ENCODE measurements at places on chromosomes 2 and 18.

DNA sequence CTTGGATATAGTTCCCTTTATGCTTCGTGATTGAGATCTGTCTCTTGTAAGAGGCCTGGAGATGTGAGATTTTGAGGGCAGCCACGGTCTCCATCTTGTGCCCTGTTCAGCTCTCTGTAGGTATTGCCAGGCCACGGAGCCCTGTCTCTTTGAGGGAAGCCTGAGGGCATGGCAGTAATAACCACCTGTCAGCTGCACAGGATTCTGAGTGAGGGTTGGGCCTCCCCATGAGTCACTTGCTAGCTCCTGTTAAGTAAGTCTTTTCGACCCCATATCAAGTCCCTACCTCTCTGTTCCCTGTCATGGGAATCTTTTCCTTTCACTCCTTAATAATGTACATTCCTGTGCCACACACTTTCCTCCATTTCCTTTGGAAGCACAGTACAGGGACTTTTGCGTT is 20.4 kb downstream of the LYPD6B start:
- DNase-seq = no peak

- DNase-seq = no peak
Observed at GRCh38 chr18:63527251-63527650, 14.9 kb upstream of the SERPINB12 start.

DNA sequence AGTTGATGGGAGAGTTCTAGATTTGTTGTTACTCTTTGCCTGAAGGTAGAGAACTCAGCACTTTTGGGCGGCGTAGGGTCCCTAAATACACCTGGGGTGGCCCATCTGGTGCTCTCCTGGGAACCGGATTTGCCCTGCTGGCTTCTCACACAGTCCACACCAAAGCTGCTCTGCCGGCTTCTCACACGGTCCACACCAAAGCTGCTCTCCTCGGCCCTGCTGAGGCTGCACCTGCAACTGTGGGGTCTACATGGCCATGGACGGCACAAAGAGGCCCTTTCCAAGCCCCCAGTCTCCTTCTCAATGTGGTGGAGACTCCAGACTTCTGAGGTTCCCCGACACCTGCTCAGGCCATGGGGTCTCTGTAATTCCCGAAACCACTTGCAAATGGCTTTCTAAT is 124.8 kb upstream of the GPC1 start:
- no peak for DNase-seq

- DNase-seq = no peak
Observed at GRCh38 chr2:98808546-98808945, 77.6 kb upstream of the MGAT4A start.

- no peak for DNase-seq
Observed at GRCh38 chr2:5474716-5475115, 217.5 kb upstream of the SOX11 start.

DNA sequence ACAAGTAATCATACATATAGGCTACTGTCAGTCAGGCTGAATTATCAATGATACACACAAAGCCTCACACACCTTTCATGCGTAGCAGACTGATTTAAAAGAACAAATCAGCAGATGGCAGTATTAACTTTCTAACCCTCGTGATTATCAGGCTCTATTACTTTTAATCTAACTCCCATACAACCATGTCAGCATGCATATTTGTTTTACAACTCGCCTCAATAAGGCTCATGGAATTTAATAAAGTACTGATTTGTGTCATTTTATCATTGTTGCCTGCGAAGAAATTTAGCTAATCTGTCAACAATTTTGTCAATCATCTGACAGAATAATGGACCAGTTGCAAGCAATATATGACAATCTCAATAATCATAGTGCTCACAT is 82.8 kb downstream of the SLC25A12 start:
- DNase-seq = no peak

GRCh38 chr18:48896326-48896874 is 54.4 kb downstream of the SMAD7 start:
- no peak for DNase-seq

- DNase-seq = no peak
Observed at GRCh38 chr2:176138923-176139660, 9.6 kb downstream of the HOXD8 start.

- no peak for DNase-seq
Observed at GRCh38 chr18:14124689-14125088, 7.5 kb downstream of the ZNF519 start.

DNA sequence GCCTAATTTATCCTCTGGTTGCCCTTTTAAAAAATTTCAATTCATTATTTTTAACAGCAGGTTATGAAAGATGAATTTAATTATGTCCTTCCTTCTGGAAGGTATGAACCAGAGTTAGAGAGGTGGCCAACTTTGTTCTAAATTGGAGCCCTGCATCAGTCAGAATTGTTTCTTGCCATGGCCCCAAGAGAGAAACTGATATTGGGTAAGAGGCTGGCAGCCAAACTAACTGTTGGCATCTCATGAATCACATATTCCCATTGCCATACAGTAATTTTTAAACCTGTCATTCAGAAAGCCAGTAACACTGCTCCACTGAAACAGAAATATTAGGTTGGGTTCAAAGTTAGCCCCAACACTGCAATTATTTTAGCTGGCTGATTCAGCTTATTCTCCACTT is 67.4 kb downstream of the SMAD2 start:
- no peak for DNase-seq

GRCh38 chr18:69626643-69627242 is 226.1 kb downstream of the DOK6 start:
- no peak for DNase-seq

DNA sequence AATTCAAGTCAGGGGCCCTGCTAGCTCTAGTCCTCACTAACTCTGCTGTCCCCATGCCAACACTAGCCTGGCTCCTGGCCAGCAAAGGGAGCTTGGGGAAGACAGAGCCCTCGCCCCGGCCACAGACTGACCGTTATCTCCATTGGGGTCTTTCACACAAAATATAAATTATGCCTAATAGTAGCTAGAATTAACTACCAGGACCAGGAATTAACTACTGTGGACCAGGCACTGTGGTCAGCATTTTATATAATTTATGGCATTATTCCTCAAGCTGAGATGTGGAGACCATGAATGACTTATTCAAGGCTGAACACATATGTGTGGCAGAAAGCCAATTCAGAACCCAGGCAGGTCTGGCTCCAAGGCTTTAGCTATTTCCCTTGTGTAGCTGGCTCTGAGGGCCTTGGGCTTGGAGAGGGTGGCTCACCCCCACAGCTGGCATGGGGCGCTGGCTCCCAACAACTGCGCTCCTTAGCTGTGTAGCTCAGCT is 49.2 kb downstream of the CELF4 start:
- no peak for DNase-seq

GRCh38 chr2:135948642-135949355 is 36.6 kb downstream of the DARS1 start:
- no peak for DNase-seq

DNA sequence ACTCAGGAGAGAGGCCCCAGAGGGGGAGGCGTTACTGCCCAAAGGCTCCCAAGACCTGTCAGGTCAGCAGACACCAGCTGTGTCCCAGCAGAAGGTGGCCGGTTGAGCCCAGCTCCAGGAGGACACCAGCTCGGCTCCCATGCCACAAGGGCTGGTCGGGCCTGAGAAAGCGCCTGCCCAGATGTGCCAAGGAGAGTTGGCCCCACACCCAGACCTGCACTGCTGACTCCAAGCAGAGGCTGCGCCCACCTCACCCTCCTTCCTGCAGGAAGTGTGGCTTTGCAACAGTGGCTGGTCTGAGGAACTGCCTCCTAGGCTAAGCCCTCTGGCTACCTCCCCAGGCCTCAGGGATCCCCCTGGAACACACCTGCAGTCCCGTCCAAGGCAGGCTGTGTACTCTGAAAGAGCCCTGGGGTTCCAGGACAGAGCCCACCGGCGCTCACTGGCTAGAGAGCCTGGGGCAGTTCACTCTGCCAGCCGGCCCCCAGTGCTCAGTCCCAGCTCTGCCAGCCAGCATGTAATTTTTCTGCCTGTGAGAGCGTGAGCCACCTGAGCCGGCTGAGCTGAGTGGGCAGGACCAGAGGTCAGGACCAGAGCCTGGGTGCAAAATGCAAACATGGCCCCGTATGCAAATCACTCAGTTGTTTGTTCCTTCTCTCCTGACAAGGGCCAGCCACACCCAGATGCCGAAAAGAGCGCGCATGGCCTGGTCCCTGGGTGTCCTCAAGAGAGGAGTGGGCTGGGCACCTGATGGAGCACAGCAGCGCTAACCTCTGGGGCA is 36.9 kb upstream of the PTMA start:
- DNase-seq = no peak

DNA sequence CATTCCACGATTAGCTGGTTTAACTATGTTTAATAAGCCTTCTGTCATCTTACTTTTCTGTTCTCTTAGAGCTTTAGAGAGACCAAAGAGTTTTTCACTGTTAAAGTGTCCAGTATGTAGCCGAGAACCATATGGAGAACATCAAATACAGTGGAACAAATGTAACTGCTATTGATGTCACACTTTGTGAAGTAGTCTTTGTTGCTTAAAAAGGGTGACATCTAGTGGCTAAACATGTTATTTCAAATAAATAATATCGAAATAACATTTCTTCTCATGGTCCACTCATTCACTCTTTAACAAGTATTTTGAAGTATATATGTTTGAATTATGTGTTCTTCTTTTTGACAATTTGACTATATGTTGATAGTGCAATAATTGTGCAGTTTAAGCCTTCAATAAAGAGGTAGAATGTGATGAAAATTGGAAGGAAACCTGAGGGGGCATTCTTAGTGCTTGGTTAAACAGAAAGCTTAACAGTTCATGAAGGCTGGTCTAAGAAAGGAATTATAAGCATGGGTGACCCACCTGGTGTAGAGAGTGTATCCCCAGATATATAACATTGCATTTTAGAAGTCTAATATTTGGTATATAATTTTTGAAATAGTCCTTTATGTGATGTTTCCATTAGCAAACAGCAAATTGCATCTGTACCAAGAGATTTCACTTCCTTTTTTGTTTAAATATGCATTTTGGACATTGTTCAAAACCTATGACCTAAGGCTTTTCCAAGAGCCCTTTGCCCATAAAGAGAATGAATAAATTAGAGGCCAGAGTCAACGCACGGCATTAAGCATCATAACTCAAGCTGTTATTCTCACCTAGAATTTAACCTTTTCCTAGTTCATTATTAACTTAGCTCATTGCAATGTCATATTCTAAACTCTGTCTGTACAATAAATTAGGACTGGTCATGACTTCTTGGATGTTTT is 112.1 kb downstream of the KYNU start:
- DNase-seq = no peak

DNA sequence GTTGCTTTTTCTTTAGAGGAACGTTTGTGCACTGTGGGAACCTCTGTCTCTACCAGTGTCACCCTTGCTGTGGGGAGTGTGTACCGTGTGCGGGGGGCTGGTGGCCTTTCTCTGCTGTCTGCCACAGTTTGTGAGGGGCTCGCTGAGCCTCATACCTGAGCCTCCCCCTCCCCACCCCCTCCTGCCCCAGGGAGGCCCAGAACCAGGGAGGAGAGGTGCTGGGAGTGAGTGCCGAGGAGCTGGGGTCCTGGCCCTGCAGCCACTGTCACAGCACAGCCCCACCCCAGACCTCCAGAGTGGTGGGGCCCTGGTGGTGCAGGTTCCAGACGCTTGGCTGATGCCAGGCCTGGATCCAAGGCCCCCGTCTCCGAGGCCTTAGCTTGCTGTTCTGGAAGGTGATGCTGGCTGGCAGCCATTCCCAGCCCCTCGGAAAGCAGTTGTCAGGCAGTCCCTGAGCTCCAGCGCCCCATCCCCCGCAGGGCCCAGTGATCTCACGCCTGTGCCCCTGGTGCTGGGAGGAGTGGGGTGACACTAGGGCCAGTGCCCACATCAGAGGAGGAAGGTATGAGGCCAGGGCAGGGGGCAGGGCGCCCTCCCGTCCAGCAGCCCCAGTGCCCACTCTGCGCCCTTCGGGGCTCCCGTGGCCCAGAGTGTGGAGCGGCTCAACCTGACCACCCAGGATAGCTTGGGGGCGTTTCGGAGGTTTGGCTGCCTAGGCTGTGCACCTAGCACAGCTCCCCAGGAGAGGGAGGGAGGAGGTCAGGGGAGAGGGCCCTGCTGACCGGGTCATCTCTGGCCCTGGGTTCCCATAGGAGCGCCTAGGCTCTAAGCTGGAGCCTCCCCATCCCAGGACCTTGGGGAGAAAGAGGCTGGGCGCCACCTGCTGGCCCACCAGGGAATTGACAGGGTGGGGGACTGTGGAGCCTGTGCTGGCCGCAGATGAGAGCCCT is 53.0 kb upstream of the ALPP start:
- DNase-seq = no peak

DNA sequence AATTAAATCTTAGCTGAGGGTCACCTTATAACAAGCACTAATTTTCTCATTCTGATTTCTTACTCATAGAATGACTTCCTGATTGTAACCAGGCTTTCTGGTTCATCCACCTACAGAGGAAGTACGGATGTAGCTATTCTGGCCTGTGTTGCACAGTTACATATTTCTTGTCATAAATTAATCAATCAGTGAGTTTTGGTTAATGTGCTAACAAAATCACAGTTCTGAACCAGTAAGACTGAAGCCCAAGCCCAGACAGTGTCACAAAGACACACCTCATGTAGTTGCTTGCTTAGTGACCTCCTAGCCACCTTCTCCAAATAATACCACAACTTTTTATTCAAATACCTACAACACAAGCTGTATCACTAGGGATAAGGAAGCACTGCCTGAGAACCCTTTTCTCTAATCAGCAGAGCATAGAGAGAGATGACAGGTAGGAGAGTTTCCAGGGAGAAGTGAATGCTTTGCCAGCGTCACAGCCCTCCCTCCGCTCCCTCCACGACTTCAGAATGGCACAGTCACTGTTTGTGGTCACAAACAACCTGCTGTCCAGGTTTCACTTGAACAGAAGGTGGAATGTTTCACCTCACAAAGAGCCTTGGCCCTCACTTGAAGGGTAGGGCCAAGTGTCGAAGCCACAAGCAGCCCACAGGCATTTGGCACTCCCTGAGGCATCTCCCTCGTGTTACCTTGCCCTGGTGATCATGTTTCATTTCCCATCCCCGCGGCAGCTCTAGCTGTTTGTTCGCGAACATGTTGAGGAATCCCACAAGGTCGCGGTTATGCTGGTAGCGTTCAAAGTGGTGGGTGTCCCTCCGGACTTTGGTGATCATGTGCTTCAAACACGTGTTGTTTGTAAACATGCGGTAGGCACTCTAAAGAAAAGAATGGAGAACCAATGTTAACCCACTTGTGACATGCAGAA is 120.8 kb upstream of the STK17B start:
- DNase-seq = no peak

- no peak for DNase-seq
Observed at GRCh38 chr2:37829616-37830395, 95.3 kb upstream of the RMDN2 start.

DNA sequence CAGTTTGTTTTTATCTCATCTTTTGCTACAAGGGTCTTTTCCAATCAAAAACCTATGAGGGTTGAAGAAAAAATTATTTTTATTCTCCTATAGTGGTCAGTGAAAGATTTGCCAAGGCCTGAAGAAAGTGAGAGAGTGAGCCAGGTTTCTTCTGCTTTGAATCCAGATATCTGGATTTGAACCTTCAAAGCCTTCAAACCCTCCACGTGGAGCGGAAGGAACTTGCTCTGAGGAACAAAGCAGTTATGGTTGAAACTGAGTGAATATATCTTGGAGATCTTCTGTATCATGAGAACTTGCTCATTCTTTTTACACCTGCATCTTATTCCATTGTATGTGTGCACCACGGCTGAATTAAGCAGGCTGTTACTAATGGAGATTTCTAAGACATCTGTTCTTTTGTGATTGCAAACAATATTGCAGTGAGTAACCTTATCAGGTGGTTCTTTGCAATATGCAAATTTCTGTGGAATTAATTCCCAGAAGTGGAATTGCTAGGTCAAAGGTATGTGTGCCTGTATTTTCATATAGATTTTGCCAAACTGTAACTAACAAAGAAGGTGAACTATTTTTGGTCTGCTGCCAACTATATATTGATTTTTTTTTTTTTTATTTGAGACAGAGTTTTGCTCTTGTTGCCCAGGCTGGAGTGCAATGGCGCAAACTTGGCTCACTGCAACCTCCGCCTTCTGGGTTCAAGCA is 147.9 kb downstream of the B3GNT2 start:
- no peak for DNase-seq
